ENCODE measurements at places on chromosomes 4 and X.

DNA sequence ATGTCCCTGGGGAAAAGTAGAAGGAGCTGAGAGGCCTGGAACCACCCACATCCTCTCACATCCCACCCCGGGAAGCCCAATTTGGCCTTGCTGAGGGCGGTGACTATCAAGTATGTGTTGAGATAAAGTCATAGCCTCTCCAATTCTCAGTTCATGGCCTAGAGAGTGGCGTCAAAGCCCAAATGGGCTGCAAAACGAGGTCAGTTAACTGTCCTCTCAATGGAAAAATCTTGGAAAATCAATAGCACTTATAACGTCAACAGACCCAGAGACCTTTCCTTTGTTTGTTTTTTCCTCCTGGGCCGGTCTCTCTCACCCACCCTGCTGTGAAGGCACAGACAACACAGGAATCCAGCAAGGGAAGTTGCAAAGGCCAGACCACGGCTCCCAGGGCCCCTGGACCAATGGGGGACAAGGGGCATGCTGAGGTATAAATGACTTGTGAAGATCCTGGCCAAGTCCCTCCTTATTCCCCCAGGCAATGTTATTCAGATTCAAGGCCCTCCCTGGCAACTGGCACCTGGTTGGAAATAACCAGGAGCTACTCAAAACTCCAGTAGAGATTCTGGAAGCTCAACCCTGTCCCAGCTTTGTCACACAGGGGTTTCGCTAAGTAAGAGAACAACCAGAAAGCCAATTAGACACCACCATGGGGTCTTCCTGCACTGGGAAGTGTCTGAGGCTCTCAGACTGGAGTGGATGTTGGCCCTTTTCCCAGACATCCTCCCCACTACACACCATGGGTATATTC, 38.6 kb downstream of the TSC22D3 start:
- no peak for DNase-seq

GRCh38 chr4:138871555-138871875, 144.1 kb upstream of the NOCT start:
- no peak for DNase-seq

GRCh38 chr4:78482281-78482680, 69.3 kb upstream of the ANXA3 start:
- DNase-seq = no peak

DNA sequence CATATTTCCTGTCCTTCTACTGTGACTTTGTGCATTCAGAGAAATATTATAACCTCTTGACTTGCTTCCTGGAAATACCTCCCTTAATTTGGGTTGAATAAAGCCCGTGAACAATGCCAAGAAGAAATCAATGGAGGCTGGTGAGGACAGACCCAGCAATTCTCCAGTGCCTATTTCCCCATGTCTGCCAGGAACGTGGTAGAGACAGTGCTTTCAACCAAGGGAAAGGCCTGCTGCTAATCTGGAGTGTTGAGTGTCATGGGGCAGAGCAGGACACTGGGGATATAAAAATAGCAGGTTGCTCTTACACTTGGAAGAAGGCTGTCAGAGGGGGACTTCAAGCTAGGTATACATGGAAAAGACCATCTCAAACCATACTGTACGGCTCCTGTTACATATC, 19.9 kb downstream of the TSC22D3 start:
- no peak for DNase-seq

DNA sequence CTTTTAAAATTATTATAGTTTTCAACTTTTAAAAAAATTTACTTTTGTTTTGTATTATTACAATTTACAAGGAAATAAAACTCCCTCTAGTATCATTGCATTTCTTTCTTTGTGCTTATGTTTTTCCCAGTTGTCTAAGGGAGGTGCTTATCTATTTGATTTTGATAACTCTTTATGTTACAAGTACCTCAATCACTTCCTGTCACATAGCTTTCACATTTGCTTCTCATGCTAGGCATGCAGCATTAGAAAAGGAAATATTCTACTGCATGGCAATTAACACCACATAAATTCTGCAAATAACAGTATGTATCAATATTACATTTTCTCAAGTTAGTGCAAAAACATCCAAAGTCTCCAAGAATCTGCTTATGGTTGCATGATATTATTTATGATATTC, 180.3 kb upstream of the HS3ST1 start:
- no peak for DNase-seq

GRCh38 chr4:175386776-175387507, 425.1 kb downstream of the GPM6A start:
- DNase-seq = no peak

DNA sequence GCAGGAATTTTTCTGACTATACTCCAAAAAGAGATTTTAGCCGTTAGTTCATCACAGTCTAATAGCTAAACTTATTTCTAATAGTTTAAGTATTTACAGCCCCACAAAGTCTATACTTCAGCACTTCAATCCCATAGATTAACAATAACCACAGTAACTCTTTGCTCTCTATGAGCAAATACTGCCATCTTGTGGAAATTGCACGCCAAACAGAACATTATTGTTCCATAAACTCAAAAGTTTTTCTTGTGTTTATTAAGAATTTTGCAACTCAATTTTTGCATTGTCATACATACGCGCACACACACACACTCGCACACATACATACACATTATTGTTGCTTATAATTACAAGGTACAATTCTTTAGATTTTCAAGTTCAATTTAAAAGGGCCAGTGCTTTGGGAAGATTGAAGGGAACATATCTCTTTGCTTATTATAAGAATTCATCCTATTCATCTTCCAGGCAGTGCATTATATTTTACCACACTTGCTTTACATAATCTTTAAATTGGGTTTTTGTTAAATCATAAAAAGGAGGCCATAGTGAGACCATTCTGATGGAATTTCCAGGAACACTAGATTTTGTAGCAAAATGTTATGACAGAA, 63.8 kb upstream of the ATOH1 start:
- no peak for DNase-seq

GRCh38 chrX:148612431-148612830, 112.0 kb downstream of the AFF2 start:
- DNase-seq = no peak

DNA sequence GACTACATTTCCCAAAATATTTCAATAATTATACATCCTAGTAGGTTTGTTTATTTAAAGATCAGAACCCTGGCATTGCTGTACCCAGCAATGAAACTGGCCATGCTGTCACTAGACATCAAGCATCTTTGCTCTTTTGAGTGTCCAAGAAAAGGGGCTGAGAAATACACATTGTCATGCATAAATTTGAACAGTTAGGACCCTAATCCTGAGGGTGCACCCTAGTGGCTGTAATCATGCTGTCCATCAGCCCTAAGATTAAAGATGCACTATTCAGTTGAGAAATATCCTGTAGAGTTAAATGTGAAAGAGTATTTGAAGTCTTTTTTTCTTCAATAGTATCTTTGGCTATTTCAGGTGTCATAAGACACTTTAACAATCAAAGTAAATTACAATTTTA, 108.8 kb downstream of the NFKB1 start:
- no peak for DNase-seq
